Anterior cingulate cortex (tissue), 58 donors: ENCODE measurements at places on chromosomes 2 and 18.

DNA sequence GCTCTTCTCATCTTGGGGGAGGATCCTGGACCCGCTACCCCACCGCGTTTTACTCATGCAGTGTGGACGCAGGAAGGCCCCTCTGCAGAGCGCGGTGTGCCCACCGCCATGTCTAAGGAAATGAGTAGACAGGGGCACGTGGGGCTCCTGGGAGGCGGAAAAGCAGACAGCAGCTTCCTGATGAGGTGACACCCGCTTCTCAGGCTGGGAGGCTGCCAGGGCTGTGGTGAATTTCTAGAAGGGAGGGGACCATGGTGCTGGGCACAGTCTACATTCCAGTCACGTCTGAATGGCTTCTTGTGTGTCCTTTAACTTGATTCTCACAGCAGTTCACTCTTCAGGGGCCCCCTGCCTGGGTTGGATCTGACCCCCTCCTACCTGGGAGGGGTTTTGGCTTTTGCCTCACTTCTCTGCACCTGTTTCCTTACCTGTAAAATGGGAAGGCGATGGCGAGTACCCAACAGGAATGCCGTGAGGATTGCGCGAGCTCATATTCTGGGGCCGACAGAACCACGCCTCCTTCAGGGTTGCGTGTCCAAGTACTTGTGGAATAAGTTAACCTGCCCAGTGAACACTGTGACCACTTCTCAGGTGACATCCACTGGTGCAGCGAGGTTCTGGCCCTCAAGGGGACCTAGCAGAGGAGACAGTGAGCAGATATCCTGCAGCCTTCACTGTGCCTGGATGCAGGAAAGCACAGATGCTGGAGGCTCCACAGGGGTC lies 32.3 kb upstream of the MBP start:
- no peak for DNase-seq

GRCh38 chr2:118803012-118803411 lies 44.4 kb downstream of the EN1 start:
- no peak for DNase-seq

DNA sequence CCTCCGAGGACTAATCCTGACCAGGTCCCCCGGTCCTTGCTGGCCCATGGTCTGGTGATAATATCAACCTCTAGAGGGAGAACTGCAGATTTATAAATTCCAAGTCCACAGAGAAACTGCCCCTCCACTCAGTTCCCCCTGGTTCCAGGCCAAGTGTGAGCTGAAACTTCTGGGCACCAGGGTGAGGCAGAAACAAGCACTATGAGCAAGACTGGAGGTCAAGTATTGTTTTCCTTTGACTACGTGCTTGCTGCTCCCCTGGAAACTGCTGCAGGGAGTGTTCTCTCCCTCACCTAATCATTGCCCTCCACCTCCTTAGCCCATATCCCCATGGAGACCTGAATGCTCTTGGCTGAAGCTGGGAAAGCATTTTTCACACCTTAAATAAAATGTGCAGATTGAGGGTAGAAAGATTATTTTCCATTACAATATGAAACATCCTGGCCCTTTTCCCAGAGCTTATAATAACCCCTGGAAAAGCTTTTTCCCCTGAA lies 135.2 kb downstream of the RDH14 start:
- DNase-seq: no peak

- no peak for DNase-seq
Measured at GRCh38 chr2:136916131-136916530, 150.8 kb downstream of the THSD7B start.

DNA sequence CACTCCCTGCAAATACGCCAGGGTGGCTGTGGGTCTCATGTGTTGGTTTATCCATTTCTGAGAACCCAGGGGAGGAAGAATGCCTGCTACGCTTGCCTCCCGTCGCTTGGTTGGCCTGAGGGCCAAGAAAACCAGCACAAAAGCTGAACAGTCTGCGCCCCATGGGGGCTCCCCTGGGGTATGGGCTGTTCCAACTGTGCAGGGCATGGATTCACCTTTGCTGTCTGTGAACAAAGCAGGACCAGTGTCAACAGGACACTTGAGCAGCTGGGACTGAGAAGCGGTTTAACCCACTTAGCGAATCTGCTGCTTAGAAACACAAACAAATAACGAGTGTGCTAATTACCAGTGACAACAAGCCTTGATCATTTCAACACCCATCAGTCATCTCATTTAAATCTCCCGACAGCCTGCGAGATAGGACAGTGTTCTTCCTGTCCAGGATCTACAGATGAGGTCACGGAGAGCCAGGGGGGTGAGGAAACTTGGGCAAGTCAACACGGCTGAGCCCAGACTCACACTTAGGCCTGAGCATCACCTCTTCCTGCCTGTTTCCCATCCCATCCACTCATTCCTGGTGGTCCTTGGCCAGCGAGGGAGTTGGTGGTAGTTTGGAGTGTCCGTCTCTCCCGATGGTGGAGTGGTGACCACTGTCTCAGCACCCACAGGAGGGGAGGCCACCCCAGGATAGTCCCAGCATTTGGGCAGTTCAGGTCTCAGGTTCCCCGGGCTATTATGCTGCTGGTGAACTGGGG lies 111.6 kb upstream of the HAAO start:
- no peak for DNase-seq
